ENCODE measurements at places on chromosomes 6 and 20. TPM values are rescaled to one million over a fixed set of nuclear protein-coding genes. Genes with fewer than 3 reads are reported as not detected.
A peak's percentile ranks its signal among the peaks of the same experiment; 100 is the strongest.

DNA sequence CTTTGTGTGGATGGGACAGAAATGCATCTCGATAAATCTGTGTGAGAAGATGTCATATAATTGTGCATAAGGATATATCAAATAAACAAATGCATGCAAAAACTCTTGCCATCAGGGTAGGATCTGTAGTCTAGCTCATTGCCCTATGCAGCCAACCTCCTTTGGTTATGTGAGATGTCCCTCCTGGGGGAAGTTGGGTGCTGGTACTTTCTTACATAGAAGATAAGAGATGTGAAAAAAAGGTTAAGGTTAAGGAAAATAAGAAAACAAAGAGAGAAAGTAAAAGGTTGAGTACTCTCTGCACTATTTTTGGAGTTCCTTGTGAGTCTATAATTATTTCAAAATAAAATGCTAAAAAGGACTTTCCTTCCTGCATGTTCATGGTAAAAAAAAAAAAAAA, 30.4 kb downstream of the ZDHHC14 start:
- DNase-seq = no peak

GRCh38 chr20:38997622-38998021, 35.5 kb downstream of the DHX35 start:
- no peak for DNase-seq

- no peak for DNase-seq
Measured at GRCh38 chr20:11111191-11111590, 437.4 kb upstream of the JAG1 start.

DNA sequence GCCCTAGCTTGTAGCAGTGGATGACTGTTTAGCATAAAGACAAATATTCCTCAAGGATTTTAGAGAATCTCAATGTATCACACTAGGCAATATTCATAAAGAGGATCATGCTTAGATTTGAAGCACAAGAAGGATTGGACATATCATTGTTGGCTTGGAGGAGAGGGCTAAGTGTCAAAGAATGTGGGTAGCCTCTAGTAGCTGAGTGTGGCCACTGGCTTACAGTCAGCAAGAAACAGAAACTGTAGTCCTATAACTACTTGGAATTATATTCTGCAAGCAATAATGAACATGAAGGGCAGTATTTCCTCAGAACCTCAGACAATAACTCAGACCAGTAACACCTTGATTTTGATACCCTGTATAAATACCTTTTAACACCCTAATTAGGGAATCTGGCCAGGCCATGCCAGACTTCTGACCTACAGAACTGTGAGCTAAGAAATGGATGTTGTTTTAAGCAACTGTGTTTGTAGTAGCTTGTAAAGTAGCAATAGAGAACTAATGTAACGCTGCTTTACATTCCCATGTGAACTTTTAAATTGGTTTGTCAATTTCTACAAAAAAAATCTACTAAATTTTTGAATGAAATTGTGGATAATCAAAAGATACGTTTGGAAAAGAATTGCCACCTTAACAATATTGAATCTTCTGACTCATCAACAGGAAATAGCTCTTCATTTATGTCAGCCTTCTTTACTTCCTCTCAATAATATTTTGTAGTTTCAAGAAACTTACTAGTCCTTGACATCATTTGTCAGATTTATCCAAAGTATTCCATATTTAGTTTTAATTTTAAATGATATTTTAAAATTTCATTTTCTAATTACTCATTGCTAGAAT, 65.2 kb upstream of the RSPO3 start:
- no peak for DNase-seq

DNA sequence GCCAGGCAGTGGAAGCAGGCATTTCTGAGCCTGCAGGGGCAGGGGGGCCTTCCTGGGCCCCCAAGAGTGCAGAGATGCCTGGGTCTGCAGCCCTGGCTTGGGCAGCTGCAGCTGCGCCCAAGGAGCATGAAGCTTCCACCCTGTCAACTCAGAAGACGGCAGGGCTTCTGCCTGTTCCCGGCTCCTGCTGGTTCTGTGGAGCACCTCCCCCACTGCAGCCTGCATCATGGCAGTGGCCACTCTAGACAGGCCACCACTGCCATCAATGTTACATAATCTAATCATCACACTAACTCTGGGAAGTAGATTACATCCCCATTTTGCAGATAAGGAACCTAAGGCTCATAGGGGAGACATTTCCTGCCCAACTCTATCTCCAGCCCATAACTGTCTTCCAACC, 21.1 kb upstream of the TOP1 start:
- no peak for DNase-seq

DNA sequence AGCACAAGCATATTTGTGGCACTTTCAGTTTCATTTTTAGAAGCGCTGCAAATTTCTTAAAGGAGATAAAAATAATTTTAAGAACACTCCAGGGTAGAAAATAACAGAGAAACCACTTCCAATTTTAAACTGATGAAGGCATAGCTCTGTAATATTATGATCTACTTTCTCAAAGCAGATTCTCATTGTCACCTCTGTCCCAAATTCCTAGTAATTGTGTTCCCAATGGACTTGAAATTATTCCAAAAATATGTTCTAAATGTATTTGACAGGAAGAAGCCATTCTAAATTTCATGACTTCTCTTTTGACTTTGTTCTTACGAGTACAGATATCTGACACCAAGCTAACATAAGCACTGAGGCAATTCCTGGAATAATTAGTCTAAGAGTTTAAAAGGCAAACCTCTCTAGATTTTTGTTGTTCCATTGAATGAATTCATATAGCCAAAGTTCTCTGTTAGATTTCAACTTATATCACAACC, 140.2 kb upstream of the CARMIL1 start:
- no peak for DNase-seq

DNA sequence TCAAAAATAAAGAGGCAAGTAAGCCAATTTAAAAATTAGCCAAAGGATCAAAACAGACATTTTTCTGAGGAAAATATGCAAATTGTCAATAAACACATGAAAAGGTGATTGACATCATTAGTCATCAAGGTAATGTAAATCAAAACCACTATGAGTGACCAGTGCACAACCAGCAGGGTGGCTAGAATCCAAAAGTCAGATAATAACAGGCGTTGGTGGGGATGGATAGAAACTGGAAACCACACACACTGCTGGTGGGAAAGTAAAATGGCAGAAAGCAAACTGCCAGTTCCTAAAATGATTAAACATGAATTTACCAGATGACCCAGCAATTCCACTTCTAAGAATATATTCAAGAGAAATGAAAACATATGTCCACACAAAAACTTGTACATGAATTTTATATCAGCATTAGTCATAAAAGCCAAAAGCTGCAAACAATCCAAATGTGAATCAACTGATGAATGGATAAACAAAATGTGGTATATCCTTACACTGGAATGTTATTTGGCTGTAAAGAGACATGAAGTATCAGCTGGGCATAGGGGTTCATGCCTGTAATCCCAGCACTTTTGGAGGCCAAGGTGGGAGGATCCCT, 74.8 kb upstream of the MBOAT1 start:
- DNase-seq = no peak

- peak; percentile 76 for DNase-seq
Measured at GRCh38 chr20:1900321-1900801, 5.2 kb downstream of the SIRPA start.

GRCh38 chr20:9877932-9878495, 39.1 kb upstream of the PAK5 start:
- DNase-seq = no peak

DNA sequence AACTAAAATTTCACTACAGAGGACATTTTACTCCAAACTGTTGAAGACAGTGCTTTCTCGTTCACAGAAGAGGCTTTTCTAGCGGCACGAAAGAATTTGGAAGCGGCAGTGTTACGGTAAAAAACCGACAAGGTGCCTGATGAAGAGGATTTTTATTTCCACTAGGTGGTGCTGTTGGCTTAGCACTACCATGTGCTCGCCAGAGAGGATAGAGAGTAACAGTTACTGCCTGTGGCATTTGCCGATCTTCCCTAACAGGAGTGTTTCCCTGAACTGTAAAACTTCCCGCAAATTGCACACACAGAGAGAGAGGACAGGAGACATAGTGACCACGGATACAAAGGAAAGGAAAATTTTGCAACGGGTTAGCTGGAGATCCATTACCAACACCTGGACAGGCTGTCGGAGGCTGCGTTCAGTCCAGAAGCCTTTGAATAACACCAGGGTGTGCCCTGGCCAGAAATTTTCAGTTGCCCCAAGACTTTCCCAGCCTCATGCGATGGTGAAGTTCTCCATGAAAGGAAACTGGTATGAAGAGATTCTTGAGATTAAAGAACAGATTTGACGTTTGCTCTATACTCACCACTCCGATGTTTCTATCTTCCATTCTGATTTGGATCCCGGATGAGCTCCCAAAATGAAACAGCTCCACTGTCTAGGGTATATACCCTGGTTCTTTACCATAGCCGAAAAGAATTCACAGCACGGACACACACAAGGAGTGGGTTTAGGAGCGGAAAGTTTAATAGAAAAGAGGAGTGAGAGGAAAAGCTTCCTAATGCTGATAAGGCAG, 48.1 kb downstream of the HLA-DPB1 start:
- DNase-seq = no peak

DNA sequence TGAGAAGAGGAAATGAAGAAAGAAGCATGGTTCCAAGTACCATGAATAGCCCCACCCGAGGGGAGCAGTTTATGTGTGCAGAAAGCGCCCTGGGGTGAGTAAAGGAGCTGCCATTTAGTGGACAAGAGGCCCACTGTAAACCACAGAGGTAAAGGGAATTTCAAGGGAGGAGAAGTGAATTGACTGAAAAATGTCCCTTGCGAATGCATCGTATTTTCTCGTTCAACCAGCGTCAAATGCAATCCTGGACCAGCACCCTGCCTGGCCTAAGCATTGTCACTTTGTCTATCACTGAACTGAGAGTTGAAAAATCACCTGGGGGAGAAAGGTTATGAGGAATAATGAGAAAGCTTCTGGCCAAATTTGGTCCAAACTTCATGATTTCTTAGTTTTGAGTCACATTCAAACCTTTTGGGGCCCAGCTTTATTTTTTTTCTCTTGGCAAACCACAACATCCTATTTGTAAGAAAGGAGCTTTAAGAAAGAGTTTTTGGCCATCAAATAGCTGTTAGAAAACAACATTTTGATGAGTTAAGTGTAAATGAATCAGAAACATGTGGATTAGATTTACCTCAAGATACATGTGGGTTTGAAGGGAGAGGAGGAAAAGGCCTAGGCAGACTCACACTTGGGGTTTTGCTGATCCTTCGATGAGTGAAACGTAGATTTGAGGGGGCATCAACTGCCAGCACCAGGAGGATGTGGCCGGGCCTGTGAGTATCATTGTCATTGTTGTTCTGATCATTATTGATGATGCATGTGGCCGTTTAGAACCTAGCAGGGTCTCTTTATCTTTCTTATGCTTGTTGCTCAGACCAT, 214.0 kb downstream of the CLIC5 start:
- DNase-seq = no peak

DNA sequence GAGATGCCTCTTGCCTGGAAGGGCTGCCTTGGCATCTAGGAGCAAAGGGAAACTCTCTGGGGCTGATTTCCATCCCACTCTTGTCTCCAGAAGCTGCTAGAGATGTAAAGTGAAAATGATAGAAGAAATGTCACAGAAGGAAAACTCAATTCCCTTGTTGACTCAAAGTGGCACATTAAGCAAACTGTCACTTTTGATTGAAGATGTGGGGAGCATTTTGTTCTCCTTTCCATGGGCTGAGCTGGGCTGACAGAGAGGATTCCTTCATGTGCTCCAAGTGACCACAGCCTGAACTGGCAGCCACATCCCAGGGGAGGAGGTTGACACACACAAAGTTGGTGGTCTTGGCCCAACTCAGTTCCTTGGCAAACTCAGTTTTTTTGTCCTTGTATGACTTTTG, 9.8 kb downstream of the GPR31 start:
- DNase-seq = no peak

DNA sequence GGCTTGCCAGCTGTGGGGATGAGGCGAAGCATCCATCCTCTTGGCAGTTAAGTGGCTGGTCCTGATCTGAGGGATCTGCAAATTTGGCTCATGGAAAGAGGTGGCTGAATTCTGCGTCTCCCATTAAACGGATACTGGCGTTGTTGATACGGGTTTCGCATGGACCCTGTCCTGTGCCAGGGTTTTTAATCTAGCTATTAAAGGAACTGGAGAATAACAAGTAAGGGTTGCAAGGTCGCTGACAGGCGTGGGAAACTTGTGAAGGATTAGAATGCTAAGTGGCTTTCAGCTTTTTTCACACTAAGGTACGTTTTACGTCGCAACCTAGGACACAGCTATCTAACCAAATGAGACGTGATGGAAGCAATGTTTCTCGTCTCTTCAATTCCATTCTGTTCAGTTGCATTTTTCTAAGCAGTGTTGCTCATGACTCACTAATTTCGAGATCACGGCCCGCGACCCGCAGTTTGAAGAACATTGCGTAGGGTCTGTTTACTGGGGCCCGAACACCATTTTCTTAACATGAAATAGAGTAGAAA, 852 bp downstream of the GMNN start:
- DNase-seq = peak; percentile 6

DNA sequence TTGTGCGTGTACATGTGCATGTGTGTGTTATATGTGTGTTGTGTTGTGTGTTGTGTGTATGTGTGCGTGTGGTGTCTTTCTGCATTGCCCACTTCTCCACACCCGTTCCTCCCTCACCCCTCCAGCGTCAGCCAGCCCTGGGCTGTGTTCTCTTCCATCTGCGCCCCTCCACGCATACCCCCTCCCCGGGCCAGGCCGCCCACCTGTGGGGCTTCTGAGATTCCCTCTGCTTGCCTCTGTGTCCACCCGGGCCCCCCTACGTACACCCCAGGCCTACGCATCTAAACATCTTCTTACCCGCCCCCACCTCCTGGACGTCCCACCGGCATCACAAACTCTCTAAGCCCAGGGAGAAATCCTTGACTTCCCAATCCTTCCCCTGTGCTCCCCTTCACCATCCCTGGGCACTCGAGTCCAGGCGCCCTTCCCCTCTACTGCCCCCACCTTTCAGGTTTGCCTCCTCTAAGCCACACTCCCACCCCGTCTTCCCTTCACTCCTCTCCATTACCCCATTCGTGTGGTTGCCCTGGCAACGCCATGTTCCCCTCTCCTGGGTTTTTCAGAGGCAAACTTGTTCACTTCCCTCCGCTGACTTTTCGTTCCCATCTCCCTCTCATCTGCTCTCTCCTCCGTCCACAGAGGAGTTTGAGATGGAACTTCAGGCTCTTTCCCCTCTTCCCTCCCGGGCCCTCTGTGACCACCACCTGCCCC, 81.7 kb upstream of the NNAT start:
- DNase-seq = no peak

GRCh38 chr6:26225848-26226578, 138.8 kb downstream of the HFE start:
- no peak for DNase-seq

- DNase-seq = no peak
Measured at GRCh38 chr6:93786474-93787330, 367.3 kb upstream of the EPHA7 start.

Gene FKBP1C
- 1.9 TPM for polyA plus RNA-seq

Gene RAB32
- 12.0 TPM for polyA plus RNA-seq

Gene SEL1L2
- 0.26 TPM for polyA plus RNA-seq

Gene B3GAT2
- 1.2 TPM for polyA plus RNA-seq

Gene MED23
- polyA plus RNA-seq = 22.0 TPM

Gene CRISP2
- polyA plus RNA-seq = not detected

Gene CRYBG1
- polyA plus RNA-seq = 3.1 TPM

Gene FKBP5
- 14.5 TPM for polyA plus RNA-seq

Measured in hindlimb muscle (tissue), 1 donor.